HL-60 (cell line): ENCODE measurements at places on chromosomes 1 and 21.
A peak's percentile ranks its signal among the peaks of the same experiment; 100 is the strongest.

DNA sequence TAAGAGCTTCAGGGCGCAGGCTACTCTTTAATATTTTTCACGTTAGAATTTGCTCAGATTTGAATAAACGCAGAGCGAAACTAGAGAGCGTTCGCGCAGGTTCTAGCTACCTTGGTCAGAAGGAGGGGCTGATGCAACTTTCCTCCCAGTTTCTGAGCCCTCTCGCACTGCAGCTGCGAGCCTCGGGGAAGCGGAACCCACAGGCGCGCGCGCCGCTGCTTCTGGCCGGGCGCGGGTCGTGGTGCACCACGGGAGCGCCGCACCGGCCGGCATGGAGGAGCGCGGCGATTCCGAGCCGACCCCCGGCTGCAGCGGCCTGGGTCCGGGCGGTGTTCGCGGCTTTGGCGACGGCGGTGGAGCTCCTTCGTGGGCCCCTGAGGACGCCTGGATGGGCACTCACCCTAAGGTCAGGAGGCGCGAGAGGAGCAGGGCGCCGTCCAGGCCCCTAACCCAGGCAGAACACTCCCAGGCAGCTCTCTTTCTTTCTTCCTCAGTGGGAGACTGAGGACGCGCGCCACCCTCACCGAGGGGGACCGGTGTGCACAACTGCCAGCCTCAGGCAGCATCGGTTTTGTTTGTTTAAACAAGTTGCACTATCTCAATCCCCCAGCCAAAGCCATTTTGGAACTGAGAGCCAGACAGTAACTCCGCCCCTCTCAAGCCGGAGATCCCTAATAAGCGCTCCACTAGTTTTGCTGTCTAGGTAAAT lies at the start of gene TSEN15:
Gene TSEN15, plus strand, starts transcription at position 246 of the 709 bp plus-strand sequence. Its CDS starts 26 bp downstream, at position 272.
- DNase-seq = peak; percentile 39

- DNase-seq = no peak
Observed at GRCh38 chr1:17944646-17945045, 163.0 kb upstream of the IGSF21 start.

DNA sequence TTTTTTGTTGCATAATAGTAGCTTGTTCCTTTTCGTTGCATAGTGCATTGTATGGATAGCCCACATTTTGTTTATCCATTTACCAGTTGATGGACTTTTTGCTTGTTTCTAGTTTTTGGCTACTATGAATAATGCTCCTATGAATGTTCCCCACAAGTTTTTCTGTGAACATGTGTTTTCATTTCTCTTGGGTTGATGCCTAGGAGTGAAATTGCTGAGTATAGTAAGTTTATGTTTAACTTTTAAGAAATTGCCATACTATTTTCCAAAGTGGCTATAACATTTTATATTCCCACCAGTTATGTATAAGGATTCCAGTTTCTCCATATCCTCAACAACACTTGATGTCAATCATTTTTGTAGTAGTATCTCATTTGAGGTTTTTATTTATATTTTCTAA lies 84.8 kb upstream of the CACYBP start:
- no peak for DNase-seq

- DNase-seq = peak; percentile 10
Observed at GRCh38 chr1:231240531-231240882, 505 bp upstream of the GNPAT start.

- DNase-seq = no peak
Observed at GRCh38 chr21:41852151-41852928, 26.8 kb downstream of the PRDM15 start.

- no peak for DNase-seq
Observed at GRCh38 chr1:152186556-152187285, 27.7 kb upstream of the RPTN start.

DNA sequence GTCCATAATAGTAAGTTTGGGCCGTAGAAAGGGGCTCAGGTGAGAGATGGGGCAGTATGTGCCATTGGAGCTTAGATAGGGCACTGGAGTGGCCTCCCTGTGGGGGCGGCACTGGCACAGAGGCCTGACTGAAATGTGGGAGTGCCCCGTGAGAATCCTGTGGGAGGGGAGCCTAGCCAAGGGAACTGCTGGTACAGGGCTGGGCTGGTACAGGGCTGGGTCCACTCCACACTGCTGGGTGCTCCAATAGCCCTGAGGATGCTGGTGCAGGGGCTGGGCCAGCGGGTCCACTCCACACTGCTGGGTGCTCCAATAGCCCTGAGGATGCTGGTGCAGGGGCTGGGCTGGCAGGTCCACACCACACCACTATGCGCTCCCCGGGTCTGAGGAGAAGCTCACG lies 44.8 kb upstream of the PWP2 start:
- DNase-seq = no peak

DNA sequence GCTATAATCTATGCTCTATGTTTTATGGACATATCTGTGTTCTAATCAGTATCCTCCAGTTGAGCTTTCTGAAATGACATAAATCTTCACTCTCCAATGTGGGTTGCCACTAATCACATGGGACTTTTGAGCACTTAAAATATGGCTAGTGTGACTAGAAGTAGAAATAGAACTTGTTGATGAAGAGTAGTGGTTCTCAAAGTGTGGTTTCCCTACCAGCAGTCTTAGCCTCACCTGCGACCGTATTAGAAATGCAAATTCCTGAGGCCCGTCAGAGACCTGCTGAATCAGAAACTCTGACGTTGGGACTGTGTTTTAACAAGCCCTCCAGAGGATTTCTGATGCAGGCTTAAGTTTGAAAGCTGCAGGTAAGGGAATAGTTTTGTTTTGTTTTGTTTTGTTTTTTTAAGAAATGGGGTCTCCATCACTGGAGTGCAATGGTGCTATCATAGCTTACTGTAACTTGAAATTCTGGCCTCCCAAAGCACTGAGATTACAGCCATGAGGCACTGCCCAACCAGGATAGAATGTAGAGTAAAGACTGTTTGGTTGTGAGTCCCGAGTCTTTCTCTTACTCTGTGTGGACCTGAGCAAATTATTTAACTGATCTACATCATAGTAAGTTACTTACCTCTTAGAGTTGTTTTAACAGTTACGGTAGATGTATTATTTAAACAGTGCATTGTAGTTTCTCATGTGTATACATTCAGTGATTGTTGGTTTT lies 21.7 kb downstream of the GLRX2 start:
- no peak for DNase-seq

DNA sequence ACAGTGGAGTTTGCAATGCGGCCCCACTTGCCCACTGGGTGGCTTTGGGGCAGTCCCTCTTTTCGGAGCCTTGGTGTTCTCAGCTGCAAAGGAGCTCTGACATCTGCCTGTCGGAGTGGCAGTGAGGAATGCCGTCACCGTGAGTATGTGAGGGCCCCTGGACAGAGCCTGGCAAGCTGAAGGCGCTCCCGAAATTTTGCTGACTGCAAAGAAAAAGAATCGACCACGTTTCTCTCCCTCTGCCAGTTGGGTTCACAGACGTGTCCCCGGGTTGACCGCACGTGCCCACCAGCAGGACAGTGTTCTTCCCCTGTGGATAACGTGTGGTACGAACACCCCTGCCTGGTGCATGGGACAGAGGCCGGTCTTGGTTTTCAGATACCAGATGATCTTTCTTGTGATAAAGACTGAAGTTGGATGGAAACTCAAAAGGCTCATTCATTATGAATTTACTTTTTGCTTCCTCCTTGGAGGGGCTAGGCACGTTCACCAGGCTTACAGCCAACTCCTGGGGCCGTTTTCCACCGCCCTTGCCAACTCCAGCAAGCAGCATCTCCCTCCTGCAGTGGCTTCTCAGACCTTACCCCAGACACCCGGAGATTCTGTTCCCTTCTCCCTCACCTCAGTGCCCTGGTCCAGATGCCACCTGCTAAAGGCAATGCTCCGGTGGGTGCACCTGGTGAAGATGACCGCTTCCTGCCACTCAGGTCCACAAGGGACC lies 29.7 kb downstream of the ECE1 start:
- no peak for DNase-seq

DNA sequence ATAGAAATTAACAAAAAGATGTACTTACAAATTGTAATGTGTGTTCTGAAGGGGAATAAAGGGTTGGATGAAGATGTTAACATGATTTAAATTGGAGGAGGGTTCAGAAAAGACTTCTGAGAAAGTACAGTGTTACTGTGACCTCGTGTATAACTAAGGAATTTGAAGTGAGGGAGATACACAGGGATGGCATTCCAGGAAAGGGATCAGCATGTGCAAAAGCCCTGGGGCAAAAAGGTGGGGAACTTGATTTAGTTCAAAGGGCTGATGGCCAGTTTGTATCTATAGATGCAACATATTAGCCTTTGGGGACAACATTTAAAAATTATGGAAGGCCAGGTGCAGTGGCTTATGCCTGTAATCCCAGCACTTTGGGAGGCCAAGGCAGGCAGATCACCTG lies 33.3 kb upstream of the DEGS1 start:
- DNase-seq = no peak

GRCh38 chr1:80436851-80437250 lies 1363.9 kb upstream of the ADGRL2 start:
- DNase-seq = no peak

GRCh38 chr1:89839516-89839915 lies 18.7 kb downstream of the LRRC8D start:
- no peak for DNase-seq

GRCh38 chr1:116881879-116882520 lies 27.7 kb upstream of the PTGFRN start:
- peak; percentile 96 for DNase-seq

DNA sequence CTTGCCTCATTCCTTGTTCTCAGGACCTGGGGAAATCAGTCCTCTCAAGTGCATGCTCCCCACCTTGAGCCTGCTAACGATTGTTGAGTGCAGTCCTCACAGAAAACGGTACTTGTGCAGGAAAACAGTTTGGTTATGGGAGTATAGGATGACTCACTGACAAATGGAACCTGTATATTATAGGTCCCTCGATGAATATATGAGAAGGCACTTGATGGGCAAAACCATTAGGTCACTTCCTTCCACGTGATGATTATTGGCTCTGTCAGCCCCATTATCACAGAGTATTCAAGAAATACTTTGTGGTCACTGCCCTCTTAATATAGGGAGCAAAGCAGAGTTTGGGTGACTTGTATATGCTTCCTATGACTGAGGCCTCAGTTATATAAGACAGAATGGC lies 6.2 kb downstream of the CCDC17 start:
- DNase-seq = no peak

DNA sequence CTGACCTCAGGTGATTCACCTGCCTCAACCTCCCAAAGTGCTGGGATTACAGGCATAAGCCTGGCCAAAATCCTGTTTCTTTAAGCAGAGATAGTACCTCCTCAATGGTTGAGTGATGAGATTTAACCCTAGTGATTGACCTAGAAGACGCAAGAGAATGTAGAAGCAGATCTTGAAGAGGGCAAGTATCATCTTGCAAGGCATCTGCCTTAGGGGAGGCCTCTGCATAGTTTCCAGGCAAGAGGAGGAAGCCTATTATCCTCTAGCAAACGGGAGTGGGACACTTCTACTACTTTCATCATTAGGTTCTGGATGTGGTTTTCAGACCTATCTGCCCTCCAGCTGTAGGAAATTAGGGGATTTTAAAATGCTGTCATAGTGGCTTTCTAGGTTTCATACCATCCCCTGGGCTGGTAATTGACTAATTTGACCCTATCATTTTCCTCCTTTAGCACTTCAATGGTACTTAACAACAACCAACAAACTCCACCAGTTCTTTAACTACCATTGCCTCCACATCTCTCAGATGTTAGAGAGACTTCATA lies 10.0 kb upstream of the TRIM62 start:
- no peak for DNase-seq
